ENCODE measurements at places on chromosomes 2 and 18.

DNA sequence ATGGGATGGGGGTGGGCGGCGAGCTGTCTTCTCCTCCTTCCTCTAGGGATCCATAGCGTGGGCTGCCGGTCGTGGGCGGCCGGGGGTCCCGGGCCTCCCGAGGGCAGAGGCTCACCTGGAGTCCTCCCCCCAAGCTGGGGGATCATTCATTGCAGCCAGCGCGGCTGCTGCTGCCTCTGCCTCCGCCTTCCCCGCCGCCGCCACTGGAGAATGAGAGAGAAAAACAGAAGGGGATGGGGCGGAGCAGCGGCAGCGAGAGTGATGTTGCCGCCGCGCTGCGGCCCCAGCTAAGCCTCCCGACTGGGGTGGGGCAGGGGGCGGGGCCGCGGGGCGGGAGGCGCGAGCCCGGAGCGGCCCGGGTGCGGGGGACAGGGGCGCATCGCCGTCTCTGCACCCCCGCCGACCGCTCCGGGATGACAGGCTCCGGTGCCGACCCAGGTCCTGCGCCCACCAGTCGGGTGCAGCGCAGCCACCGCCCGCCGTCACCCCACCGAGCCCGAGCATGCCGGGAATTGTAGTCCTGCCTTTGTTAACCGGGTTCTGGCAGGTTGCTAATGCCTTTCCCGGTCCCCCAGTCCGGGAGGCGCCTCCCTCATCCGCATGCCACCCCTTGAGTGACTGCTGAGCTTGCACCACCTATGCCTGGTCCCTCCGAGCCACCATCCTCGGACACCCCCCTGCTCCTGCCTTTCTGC, at the start of gene KIF3C:
Gene KIF3C (minus strand): TSS at position 225 of the 695 bp plus-strand sequence. CDS start 580 bp downstream, outside the sequence.
- peak; percentile 17 for DNase-seq

GRCh38 chr18:77201506-77201905, 48.1 kb upstream of the GALR1 start:
- DNase-seq = no peak

DNA sequence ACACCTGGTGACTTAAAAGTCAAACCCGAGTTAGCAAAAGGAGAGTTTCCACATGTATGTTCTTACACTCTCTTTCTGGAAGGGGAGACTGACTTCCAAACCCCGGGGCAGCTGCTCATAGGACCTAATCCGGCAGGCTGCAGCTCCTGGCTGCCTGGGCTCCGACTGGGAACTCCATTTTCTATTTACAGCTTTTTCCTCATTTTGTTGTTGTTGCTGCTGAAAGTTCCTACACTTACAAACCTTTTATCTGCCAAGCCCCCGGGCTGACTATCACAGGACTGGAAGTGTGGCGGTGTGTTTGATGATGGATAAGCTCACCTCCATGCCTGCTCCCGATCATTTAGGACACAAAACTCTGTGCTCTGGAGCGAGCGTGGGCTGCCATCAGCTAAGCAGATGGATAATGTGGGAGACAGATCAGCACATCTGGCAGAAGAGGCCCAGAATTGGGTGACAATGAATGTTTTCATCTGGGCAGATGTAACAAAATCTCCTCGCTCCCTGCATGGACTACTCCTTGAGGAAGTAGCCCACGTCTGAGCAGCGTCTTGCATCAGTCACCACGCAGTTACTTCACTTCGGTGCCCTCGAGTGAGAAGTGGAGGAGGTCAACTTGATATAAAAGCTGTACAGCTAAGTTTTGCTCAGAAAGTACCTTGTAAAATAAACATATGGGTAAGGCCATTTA, 114.4 kb upstream of the COPS8 start:
- no peak for DNase-seq

DNA sequence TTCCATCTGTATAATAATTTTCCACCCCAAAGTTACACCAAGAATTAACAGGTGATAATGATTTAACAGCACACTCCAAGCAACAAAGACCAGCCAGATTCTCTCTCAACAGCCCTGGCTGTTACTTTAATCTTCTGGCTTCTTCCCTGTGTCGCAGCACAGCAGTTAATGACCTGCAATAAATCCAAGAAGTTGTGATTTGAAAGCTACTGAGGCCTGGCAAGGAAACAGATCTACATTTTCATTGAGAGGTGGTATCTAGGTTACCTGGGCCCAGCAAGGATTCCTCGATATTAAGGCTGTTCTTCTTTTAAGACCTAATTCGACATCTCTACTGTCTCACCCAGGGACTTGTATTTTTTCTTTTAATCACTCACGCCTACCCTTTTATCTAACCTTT, 433.8 kb downstream of the NBAS start:
- DNase-seq = no peak

- DNase-seq = no peak
Measured at GRCh38 chr18:74370115-74370514, 54.5 kb downstream of the C18orf63 start.

DNA sequence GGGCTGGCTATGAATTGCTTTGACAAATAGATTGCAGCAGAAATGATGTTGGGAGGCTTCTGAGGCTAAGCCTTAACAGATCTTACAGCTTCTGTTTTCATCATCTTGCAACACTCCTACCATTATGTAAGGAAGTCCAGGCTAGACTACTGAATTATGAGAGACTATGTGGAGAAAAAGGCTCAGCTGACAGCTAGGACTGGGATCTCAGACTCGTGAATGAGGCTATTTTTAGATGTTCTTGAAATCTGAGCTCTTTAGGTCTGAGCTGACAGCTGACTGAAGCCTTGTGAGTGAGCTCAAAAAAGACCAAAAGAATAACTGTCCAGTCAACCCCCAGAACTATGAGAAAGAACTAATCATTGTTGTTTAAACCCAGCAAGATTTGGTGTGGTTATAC, 70.3 kb downstream of the VWC2L start:
- peak; percentile 62 for DNase-seq

GRCh38 chr18:35326695-35327387, 17.4 kb downstream of the ZNF24 start:
- DNase-seq = no peak

- no peak for DNase-seq
Measured at GRCh38 chr2:182973441-182974352, 64.6 kb downstream of the NCKAP1 start.

GRCh38 chr2:215356948-215357461, 45.1 kb downstream of the ATIC start:
- no peak for DNase-seq

- DNase-seq = no peak
Measured at GRCh38 chr2:181130686-181131085, 150.3 kb downstream of the UBE2E3 start.

- DNase-seq = no peak
Measured at GRCh38 chr2:122627388-122627787, 871.9 kb downstream of the TSN start.

DNA sequence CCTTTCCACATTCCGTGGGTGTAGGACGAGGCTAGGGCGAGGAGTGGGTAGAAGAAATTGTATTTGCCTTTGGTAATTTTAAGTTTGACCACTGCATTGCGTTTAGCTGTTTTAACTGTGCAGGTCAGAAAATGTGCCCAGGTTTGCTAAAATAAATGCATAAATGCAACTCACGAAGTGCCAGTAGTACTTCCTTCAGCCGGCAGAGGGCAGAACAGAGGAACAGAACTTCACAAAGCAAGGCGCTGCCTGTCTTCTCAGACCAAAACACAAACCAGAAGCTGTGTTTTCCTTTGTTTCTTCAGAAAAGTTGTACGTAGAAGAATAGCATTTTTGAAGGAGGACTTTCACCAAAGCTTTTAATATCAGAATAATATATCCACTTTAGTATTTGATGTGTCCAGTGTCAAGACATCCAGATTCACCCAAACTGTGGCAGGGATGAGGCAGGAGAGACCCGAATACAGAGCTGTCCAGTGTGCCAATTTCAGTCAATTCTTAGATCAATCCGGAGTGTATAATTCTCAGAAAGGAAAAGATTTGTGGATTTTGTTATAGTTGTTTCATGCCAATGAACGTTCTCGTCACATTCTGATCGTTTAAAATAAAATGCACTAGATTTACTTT, 348.6 kb downstream of the DLGAP1 start:
- DNase-seq = peak; percentile 15

DNA sequence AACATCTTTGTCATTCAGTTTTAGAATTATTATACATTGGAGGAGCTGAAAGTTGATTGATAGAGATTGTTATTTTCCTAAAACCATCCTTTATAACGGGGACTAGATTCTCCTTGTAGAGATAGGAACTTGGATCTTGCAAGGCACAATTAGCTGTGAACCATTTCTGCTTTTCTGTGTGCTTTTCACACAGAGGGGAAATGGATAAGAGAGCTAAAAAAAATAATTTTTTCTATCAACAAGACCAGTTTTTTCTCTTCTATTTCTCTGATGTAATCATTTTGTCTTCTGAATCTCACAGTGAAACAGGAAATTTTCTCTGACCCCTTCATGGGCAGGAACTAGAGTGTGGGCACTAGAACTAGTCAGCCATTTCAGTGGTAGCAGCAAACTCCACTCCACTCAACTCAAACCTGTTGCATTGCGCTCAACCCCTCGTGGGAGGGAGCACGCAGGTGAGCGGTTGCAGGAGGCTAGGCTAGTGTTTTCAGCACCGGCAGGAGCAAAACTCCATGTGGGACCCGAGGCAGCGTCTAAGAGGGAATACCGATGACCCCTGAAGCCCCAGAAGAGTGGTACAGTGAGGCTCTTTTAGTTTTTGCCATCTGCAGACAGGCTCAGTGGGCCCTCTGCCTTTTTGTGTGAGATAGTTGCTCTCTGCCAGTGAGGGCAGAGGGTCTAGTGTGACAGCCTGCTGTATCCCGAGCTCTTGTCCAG, 24.0 kb upstream of the SLC39A10 start:
- DNase-seq = no peak
